Renal pelvis (tissue), 12 donors: ENCODE measurements at places on chromosomes 5 and 9. TPM values are rescaled to one million over a fixed set of nuclear protein-coding genes. Genes with fewer than 3 reads are reported as not detected.

DNA sequence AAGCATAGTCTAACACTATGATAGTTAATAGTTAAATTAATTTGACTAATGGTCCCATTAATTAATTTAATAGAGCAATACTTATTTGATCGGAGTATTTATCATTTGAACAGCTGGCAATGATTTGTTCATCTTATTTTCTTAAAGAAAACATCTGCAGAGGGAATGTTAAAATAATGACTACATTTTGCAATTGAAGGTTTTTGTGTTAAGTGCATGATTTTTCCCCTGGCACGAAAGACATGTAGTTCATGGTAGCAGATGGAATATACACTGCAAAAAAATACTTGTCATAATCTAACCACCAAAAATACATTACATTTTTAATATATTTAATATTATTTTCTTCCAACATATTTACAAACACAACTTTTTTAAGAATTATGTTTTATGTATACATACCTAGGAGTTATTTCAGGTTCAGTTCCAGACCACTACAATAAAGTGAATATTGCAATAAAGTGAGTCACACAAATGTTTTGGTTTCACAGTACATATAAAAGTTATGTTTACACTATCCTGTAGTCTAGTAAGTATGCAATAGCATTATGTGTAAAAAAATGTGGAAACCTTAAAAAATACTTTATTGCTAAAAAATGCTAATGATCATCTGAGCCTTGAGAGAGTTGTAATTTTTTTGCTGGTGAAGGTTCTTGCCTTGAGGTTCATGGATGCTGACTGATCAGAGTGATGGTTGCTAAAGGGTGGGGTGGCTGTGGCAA lies 292.6 kb upstream of the DAB2 start:
- DNase-seq = no peak

PAEP gene
- polyA plus RNA-seq = 0.20 TPM

DNA sequence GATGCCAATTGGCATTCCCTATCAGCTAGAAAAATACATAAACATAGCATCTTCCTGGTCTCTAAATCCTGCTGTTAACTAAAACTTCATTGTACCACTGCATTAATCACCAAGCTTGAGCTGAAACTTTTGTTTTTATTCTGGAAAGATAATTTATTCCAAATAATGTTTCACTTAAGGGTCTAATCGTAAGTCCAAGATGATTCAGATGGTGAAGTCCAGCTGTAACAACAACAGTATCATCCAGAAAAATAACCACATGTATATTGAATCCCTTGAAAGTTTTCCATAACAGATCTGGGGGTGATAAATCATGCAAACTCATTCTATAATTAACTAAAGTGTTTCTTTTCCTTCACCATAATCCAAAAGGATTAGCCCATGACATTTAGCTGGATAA lies 23.9 kb downstream of the RORB start:
- DNase-seq = no peak

- DNase-seq = no peak
Measured at GRCh38 chr9:131422241-131422792, 28.4 kb downstream of the PRRC2B start.

ITGA2 gene
- polyA plus RNA-seq = 23.9 TPM

- DNase-seq = no peak
Measured at GRCh38 chr9:14347406-14348122, 33.6 kb upstream of the NFIB start.

GRCh38 chr9:136665111-136665703 lies 2.5 kb downstream of the EGFL7 start:
- no peak for DNase-seq

DNA sequence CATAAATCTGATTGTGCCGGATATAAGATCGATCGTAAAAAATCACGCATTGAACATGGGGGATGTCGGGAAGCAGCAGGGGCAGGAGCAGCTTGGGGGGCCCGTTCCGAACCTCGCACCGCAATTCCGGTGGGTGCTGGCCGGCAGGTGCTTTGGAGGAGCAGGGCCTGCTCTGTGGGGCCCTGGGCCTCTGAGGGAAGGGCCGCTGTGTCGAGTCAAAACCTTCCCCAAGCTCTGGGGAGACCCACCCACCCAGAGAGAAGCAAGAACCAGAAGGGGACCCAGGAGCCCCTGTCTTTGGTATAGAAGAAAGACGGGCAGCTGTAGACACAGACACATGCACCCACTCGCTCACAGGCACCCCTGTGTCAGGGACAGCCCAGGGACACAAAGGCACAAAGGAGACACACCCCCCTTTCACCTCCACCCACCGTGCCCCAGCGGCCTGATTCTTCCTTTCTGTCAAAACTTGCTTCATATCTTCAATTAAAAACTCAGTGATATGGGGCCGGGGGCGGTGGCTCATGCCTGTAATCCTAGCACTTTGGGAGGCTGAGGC lies 49.4 kb upstream of the ZBTB43 start:
- DNase-seq = no peak

GRCh38 chr5:122200865-122201264 lies 71.5 kb downstream of the ZNF474 start:
- DNase-seq = no peak

DNA sequence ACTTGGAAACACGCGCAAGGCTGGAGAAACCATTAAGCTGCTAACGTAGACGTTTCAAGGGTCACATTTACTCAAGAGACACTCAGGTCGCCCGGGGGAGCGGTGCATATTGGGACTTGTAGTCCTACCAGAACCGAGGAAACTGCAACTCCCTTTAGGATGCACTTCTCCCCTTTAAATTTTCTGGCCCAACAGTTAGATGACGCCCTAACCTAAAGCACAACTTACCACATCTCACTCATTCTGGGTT lies 384 bp upstream of the DMXL1 start:
- DNase-seq = no peak

GRCh38 chr9:37534901-37535300 lies 41.3 kb downstream of the FBXO10 start:
- DNase-seq = no peak

PITX1 gene
- polyA plus RNA-seq = not detected

- no peak for DNase-seq
Measured at GRCh38 chr9:87718852-87719612, 6.9 kb upstream of the CTSL start.

DNA sequence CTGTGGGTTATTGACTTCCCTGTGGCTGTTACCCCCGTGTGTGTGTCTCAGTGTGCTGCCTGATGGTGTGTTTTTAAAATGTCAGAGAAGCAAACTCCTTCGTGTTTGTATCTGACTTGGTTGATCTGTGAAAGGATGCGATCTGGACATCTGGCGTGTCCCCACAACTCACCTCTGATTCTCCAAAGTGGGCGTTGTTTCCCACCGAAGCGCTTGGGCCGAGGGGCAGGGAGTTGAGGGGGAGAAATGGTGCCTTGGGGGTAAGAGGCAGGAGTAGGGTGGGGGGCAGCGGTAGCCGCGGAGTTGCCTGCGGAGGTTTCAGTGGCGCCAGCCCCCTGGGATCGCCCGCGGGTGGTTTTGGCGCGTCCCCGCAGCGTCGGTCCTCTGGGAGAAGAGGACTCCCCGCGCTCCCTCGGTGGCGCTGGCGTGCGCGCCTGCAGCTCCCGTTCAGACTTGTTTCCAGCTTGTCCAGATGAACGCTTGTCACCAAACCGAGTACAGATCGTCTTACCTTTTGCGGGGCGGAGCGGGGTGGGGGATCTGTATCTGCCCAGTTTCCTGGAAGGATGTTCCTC lies 1.1 kb downstream of the MAST4 start:
- peak; percentile 59 for DNase-seq

DNA sequence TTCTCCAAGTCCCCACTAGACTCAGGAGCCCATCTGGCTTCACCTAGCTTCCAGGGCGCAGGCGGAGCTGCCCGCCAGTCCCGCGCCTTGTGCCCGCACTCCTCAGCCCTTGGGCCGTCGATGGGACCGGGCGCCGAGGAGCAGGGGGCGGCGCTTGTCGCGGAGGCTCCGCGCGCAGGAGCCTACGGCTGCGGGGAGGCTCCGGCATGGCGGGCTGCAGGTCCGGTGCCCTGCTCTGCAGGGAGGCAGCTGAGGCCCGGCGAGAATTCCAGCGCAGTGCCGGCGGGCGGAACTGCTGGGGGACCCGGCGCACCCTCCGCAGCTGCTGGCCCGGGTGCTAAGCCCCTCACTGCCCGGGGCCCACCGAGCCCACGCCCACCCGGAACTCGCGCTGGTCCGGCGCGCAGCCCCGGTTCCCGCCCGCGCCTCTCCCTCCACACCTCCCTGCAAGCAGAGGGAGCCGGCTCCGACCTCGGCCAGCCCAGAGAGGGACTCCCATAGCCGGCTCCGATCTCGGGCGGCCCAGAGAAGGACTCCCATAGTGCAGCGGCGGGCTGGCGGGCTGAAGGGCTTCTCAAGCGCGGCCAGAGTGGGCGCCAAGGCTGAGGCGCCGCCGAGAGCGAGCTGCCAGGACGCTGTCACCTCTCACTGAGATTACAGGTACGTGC lies 78.1 kb upstream of the PJA2 start:
- DNase-seq = no peak

- no peak for DNase-seq
Measured at GRCh38 chr9:79104951-79105350, 466.8 kb upstream of the TLE4 start.

DNA sequence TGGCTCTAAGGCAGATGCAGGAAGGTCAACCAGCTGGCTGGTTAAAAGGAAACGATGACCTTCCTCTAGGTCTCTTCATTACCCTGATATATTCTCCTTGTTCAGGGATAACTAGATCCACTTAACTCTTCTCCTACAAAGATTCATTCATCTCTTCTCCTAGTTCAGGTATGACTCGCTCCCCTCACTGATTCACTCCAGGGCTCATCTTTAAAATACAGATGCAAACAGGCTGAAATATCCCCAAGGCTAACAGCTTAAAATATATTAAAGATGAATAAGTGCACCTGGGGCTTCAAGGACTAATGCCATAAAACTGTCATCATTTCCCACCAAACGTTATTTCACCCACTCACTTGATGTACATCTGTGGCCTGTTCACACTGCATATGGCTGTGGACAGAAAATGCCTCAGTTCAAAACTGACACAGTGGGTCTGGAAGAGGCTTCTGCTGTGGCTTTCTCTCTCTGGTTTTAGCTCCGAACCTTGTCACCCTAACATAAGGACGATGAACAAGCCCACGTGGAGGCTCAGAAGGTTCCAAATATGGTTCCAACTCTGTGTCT lies 366.9 kb downstream of the DEPDC1B start:
- no peak for DNase-seq

- DNase-seq = no peak
Measured at GRCh38 chr5:18394443-18394804, 760.2 kb downstream of the TAF11L14 start.

DNA sequence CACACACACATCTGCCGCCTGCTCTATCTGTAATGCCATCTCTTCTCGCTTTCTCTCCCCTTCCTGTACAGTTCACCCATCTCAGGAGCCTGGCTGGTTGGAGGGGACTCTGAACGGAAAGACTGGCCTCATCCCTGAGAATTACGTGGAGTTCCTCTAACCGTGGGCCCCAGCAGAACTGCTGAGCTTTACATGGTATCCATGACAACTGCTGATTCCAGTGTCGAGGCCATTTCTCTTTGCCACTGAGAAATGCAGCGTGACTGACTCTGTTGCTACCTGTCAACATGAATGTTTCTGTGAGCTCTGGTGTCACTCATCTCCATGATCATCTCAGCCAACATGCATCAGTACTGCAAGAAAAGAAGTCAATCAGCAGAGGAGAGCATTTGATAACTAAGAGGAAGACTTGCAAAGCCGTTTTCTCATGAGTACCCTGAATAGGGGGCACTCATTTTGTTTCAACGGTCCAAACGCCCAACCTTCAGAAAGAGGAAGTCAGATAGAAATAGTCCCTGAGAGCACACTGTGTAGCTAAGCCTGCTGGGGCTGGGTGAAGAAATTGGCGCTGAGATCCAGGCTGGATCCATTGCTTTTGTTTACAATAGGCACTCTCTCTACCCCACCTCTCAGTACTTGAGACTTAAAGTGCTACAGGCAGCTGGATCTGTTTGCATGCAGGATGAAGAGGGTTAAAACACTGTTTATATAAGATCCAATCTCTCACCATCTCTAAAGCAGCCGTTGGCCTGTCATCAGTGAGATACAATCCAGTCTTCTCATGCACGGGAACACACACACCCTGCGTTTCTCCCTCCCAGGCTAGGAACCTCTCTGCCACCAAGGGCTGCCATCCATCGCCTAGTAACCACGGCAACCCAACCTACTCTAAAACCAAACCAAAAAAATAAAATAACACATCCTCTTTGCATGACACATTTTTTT lies 180.9 kb downstream of the NR3C1 start:
- no peak for DNase-seq

CCL28 gene
- 3.2 TPM for polyA plus RNA-seq

DNA sequence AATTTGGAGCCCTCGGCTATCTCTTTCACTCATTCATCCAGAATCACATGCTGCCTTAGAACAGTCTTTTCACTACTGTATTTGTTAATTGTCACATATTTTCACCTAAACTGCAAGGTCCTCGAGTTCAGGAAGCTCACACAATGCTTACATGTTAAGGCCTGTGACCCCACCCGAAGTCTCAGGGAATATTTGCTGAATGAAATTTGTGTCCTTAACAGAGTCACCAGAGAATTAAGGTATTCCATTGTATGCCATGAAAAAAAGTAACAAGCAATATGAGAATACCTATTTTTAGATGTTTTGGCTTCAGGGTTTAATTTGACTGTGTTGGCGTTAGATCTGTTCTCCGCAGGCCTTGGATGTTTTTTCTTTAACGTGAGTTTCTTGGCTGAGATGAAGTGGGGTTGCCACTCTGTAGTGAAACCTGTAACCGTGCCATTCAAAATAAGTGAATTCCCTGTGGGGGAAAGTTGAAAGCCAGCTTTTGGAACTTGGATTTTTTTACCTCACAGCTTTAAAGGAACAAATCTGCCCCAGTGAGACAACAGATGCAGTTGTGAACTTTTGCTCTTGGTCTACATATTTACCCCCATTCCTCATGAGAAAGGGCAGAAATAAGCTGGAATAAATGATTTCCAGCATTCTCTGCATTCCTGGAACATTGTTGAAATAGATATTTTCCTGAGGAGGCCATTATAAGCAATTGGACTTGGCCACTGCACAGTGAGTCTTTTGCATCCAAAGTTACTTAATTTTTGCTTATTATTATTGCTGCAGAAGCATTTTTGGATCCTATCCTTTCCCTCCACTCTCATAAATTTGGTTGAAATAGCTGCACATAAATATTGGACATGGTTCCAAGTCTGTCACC lies 35.9 kb upstream of the FBP1 start:
- no peak for DNase-seq

- DNase-seq = no peak
Measured at GRCh38 chr5:172050080-172050479, 43.6 kb upstream of the FBXW11 start.

DOCK8 gene
- polyA plus RNA-seq = 14.8 TPM

GRCh38 chr9:125904155-125904851 lies 157.1 kb downstream of the PBX3 start:
- no peak for DNase-seq

- no peak for DNase-seq
Measured at GRCh38 chr5:138662599-138662998, 87.4 kb upstream of the HSPA9 start.

DNA sequence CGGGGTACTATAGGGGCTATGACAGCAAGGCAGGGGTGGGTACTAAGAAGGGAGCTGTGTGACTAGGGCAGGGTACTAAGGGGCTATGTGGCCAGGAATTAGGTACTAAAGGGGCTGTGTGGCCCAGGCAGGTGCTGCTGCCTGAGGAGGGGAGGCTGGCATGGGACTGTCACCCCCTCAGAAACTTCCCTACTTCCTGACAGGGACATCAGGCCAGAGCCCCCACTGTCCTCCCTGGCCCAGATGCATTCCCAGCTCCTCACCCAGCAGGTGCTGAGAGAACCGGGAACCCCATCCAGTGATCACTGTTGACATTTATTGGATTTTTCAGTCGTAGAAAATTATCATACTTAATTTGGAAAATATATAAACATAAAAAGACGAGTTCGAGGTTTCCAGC lies 26.6 kb downstream of the IRX2 start:
- no peak for DNase-seq

- DNase-seq = no peak
Measured at GRCh38 chr5:156456857-156457256, 129.9 kb downstream of the SGCD start.

IRX4 gene
- 0.65 TPM for polyA plus RNA-seq
